Chondrocyte (in vitro differentiated cells): ENCODE measurements at places on chromosomes 2 and 18. TPM values are rescaled to one million over a fixed set of nuclear protein-coding genes. Genes with fewer than 3 reads are reported as not detected.

- peak overlapping the region; percentile 37 for H3K27ac ChIP-seq
- peaks cover 44% of the 10 kb centered on the region for H3K4me1 ChIP-seq
- H3K27me3 ChIP-seq: no peaks in the 10 kb centered on the region
Measured at GRCh38 chr2:225763711-225764110, 364.2 kb downstream of the NYAP2 start.

GRHL1 gene
- total RNA-seq: 0.31 to 0.59 TPM (median 0.42 TPM) in 3 replicates

DNA sequence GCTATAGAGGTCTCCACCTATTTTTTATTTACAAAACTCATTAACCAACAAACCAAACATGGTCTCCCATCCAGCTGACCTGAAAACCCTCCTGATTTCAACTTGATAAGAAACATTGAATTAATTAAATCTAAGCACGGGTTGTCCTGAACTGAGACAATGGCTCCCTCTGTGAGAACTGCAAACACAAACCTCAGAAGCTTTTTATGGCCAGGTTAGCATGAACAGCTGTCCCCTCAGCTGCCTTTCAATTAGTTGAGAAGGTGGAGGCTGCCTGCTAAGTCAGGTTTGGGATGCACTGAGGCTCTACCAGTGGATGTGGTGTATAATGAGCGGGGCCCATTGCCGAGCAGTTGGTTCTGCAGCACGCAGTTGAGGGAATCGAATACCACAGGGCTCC, 258.5 kb upstream of the DDX18 start:
- DNase-seq: no peak
- H3K4me1 ChIP-seq: no peaks in the 10 kb centered on the region
- no peak overlapping the region for H3K27ac ChIP-seq

IL36G gene
- not detected in 3 replicates for total RNA-seq

- H3K4me1 ChIP-seq: peaks cover 18% of the 10 kb centered on the region
- no peak overlapping the region for H3K4me3 ChIP-seq
- H3K27ac ChIP-seq: peak overlapping the region; percentile 5
Measured at GRCh38 chr2:231807020-231807419, 20.8 kb downstream of the COPS7B start.

GRCh38 chr18:49030138-49030537, 79.4 kb upstream of the SMAD7 start:
- DNase-seq: no peak
- no peaks in the 10 kb centered on the region for H3K4me1 ChIP-seq
- H3K4me3 ChIP-seq: no peak overlapping the region
- H3K36me3 ChIP-seq: no peaks in the 10 kb centered on the region
- no peaks in the 10 kb centered on the region for H3K27me3 ChIP-seq
- no peak overlapping the region for H3K27ac ChIP-seq

DNA sequence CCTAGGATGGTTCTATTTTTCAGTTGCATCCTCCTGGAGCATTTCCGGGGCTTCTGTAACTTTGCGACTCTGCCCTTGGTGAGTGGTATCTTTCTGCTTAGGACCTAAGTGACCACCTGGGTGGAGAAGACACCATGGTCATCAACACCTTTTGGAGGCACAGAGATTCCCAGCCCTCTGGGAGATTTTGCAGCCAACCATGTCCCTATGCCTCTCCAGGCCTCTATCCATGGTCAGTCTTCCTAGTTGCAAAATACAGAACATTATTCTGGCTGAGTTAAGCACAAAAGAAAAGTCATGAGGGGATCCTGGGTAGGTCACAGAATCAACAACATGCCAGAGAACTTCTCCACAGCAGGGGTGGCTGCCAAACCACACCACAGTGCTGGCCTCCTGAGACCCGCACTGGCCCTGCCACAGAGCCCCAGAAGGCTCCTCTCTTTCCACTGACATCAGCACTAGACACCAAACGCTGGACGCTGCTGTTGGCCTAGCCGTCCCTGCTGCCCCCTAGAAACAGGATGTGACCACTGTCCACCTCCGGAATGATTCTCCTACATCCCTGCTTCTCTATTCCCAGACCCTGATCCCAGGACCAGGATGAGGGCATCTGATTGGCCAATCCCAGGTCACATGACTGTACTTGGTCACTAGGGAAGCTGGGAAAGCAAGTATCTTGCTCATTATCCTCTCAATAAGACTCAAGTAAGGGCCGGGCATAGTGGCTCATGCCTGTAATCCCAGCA, 47.7 kb downstream of the SMAD7 start:
- H3K4me1 ChIP-seq: peaks cover 48% of the 10 kb centered on the region
- no peaks in the 10 kb centered on the region for H3K27me3 ChIP-seq
- peak overlapping the region; percentile 99 for H3K27ac ChIP-seq
- no peak overlapping the region for H3K4me3 ChIP-seq

DNA sequence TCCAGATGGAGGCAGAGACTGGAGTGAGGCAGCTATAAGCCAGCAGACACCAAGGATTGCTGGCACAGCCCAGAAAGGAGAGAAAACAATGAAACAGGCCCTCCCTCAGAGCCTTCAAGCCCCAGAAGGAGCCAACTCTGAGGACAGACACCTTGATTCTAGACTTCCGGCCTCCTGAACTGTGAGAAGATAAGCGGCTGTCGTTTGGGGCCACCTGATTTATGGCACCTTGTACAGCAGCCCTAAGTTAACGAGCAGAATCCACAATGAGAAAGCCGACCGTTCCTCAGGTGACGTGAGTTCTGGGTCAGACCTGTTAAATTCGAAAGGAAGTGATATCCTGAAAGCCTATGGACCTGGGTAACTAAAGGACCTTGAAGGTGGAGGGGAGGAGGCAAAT, 7.3 kb upstream of the CNDP2 start:
- H3K4me3 ChIP-seq: no peak overlapping the region
- H3K4me1 ChIP-seq: peaks cover 26% of the 10 kb centered on the region
- DNase-seq: no peak

GRCh38 chr2:203811491-203812221, 55.9 kb upstream of the CTLA4 start:
- H3K4me1 ChIP-seq: peaks cover 62% of the 10 kb centered on the region
- H3K36me3 ChIP-seq: no peaks in the 10 kb centered on the region
- peak overlapping the region; percentile 94 for H3K27ac ChIP-seq
- no peak for DNase-seq
- H3K4me3 ChIP-seq: no peak overlapping the region

GRCh38 chr2:102736110-102736409, 25.8 kb upstream of the TMEM182 start:
- H3K27me3 ChIP-seq: no peaks in the 10 kb centered on the region
- DNase-seq: no peak
- H3K36me3 ChIP-seq: peaks cover 7% of the 10 kb centered on the region
- H3K27ac ChIP-seq: peak overlapping the region; percentile 86

DNA sequence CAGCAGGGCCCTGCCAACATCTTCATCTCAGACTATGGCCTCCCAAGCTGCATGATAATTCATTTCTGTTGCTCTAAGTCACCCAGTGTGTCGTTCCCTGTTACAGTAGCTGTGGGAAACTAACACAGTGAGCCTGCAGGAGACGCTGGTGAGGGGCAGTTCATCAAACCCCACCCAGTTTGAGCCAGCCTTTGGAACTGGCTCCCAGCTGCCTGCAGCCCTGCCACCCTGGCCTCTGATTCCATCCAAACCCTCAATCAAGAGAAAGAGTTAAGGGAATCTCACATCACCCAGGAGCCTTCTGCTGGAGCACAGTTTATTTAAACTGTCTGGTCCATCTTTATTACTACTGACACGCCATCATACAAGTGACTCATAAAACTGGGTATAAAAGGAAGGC, 64.9 kb upstream of the ZCCHC2 start:
- no peaks in the 10 kb centered on the region for H3K36me3 ChIP-seq
- DNase-seq: no peak
- no peak overlapping the region for H3K4me3 ChIP-seq
- no peak overlapping the region for H3K27ac ChIP-seq

DNA sequence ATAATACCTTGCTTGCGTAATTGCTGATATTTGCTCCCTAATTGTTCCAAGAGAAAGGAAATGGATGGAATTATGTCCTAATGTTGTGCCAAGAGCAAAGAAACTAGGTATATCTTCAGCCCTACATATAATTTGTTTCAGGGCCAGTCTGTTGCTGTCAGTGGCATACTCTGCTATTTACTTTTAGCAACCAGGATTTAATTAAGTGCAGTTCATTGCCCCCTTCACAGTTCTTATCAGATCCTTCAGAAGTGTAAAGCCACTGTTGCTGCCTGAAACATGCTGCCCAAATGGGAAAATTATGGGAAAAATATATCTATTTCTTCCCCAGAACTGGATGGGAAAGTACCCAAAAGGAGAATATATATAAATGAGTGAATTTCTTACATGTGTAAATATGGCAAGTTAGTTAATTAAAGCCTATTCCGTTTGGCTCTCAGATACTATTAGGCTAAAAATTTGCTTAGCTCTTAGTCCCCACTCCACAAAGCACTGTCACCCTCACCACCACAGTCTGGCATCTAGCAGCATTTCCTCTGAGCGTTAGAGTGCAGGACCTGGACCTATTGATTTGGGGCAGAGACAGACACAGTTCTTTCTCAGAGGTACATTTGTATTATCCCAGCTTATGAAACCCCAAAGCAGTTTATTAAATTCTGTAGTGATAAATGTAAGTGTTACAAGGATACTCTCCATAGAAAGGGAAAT, 72.8 kb upstream of the DTNA start:
- H3K4me1 ChIP-seq: no peaks in the 10 kb centered on the region
- H3K27me3 ChIP-seq: peaks cover 5% of the 10 kb centered on the region
- H3K4me3 ChIP-seq: no peak overlapping the region
- no peak for DNase-seq

GRCh38 chr2:31933066-31933465, 77.7 kb downstream of the MEMO1 start:
- H3K4me1 ChIP-seq: no peaks in the 10 kb centered on the region
- H3K36me3 ChIP-seq: peaks cover 2% of the 10 kb centered on the region
- H3K27me3 ChIP-seq: no peaks in the 10 kb centered on the region
- DNase-seq: no peak
- no peak overlapping the region for H3K4me3 ChIP-seq
- H3K27ac ChIP-seq: no peak overlapping the region

PARD3B gene
- total RNA-seq: 24.3 to 39.6 TPM (median 24.9 TPM) in 3 replicates

FABP1 gene
- not detected in 3 replicates for total RNA-seq

AQP12B gene
- total RNA-seq: not detected in 3 replicates

NCKAP5 gene
- 0.51 to 1.9 TPM (median 0.87 TPM) in 3 replicates for total RNA-seq

DNA sequence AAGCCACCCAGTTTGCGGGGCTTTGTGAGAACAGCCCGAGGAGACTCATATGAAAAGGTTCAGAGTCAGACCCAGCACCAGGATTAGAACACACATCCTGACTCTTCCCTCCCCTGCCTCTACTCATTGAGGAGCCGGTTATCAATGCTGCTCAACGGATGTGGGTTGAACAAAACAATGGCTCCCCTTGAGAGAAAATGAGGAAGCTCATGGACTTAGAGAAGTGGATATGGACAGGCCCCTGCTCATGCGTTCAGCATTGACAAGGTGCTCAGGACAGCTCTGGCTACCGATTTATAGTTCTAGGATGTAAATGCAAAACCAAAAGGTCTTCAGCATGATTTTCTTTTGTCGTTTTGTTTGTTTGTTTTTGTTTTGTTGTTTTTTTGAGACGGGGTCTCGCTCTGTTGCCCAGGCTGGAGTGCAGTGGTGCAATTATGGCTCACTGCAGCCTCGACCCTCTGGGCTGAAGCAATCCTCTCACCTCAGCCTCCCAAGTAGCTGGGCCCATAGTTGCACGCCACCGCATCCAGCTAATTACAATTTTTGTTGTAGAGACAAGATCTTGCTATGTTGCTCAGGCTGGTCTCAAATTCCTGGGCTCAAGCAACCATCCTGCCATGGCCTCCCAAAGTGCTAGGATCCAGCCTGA, 32.0 kb upstream of the AGAP1 start:
- H3K27me3 ChIP-seq: peaks cover 8% of the 10 kb centered on the region
- no peak for DNase-seq
- peaks cover 4% of the 10 kb centered on the region for H3K4me1 ChIP-seq
- H3K4me3 ChIP-seq: no peak overlapping the region

DNA sequence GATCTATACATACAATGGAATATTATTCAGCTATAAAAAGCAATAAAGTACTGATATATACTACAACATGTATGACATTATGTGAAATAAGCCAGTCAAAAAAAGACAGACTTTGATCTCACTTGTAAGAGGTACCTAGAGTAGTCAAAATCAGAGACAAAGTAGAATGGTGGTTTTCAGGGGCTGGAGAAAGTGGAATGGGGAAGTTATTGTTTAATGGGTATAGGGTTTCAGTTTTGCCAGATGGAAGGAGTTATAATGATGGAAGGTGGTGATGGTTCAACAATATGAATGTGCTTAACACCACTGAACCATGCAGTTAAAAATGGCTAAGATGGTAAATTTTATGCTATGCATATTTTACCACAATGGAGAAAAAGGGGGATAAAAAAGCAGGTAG, 6.3 kb downstream of the COBLL1 start:
- no peak overlapping the region for H3K27ac ChIP-seq
- H3K4me3 ChIP-seq: no peak overlapping the region
- DNase-seq: no peak
- H3K4me1 ChIP-seq: peaks cover 57% of the 10 kb centered on the region
- H3K27me3 ChIP-seq: no peaks in the 10 kb centered on the region

DNA sequence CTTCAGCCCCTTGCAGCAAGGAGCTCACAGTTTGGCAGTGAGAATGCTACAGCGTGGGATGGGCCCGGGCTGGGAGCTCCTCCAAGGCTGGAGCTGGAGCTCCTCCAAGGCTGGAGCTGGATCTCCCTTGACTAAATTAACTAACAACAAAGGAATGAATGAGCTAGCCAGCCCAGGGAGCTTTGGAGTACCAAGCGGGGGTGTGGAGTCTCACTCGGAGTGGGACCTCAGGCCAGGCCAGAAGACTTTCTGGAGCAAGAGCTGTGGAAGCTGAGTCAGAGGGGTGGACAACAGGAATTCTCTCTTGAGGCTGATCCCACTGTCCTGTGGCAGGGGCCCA, 244.7 kb upstream of the HS6ST1 start:
- H3K4me1 ChIP-seq: peaks cover 15% of the 10 kb centered on the region
- H3K27me3 ChIP-seq: no peaks in the 10 kb centered on the region
- no peak for DNase-seq
- peak overlapping the region; percentile 79 for H3K27ac ChIP-seq
- H3K4me3 ChIP-seq: no peak overlapping the region

- H3K27ac ChIP-seq: no peak overlapping the region
- H3K36me3 ChIP-seq: peaks cover 31% of the 10 kb centered on the region
- H3K27me3 ChIP-seq: no peaks in the 10 kb centered on the region
- peaks cover 6% of the 10 kb centered on the region for H3K4me1 ChIP-seq
Measured at GRCh38 chr18:76955524-76956170, 133.3 kb downstream of the ZNF236 start.

GRCh38 chr2:134683561-134684112, 35.2 kb downstream of the TMEM163 start:
- DNase-seq: no peak
- H3K27ac ChIP-seq: no peak overlapping the region
- H3K4me3 ChIP-seq: no peak overlapping the region

DNA sequence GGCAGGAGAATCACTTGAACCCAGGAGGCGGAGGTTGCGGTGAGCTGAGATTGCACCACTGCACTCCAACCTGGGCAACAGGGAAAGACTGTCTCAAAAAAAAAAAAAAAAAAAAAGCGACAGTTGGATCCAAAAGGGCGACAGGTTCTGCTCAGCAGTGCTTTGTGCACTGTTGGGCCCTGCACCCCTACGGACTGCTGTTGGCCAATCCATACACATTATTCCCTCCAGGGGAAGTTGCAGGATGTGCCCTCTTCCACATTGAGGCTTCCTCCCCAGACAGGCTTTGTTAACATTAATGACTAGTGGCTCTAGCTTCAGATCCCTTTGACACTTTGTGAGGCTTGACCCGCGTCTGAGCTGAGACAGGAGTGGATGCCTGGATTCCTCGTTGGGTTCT, 9.4 kb downstream of the NT5DC4 start:
- no peaks in the 10 kb centered on the region for H3K27me3 ChIP-seq
- H3K4me3 ChIP-seq: no peak overlapping the region
- no peak for DNase-seq
- H3K36me3 ChIP-seq: no peaks in the 10 kb centered on the region
- H3K27ac ChIP-seq: no peak overlapping the region
- H3K4me1 ChIP-seq: peaks cover 17% of the 10 kb centered on the region
